ENCODE measurements at places on chromosomes 11 and 22.

- no peak for DNase-seq
Measured at GRCh38 chr11:77386178-77386577, 84.7 kb upstream of the GDPD4 start.

- DNase-seq: no peak
Measured at GRCh38 chr11:84993386-84993785, 633.8 kb downstream of the DLG2 start.

GRCh38 chr22:38315823-38316363 is 1.3 kb downstream of the CSNK1E start:
- DNase-seq: no peak

- no peak for DNase-seq
Measured at GRCh38 chr11:83252941-83253340, 33.2 kb downstream of the CCDC90B start.

- DNase-seq: no peak
Measured at GRCh38 chr11:114110952-114111947, 51.7 kb downstream of the ZBTB16 start.

DNA sequence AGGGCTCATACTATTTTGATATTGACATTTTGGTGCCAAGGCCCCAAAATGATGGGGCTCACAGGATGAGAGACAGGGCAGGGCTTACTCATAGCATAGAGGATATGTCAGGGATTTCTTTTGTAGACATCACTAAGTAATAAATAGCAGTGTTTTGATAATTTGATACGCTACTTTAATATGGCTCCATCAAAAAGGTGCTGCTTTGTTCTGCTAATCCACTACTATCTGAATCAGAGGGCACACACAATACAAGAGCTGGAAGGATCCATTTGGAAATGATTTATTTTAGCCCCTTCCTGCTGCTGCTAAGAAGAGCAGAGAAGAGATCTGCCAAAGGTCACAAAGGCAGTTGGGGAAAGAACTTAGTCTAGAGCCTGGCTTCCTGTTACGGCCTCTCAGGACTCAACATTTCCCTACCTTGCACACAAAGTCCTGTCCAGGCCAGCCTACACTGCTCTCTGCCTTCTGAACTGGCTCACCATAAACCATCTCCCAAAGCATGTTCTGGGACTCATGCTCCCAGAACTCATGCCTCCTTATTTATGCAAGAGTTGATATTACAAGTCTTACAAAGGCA is 261.3 kb upstream of the ARHGAP20 start:
- DNase-seq: no peak

GRCh38 chr11:873706-874105 is 31.1 kb downstream of the TSPAN4 start:
- DNase-seq: no peak

DNA sequence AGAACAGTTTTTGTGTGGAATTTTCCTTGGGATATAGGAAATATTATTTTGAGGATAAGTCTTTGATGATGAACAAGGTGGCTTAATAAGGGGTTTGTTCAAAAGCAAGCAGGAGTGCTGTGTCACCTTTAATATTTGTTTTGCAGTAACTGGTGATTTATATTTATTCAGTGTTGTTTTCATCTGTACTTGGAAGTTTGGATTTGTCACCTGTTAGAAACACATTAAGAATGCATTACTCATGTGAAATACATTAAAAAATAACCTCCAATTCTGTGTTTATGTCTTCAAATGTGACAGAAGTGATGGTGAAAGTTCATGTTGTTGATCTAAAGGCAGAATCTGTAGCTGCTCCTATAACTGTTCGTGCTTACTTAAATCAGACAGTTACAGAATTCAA is 70.5 kb downstream of the DKK3 start:
- DNase-seq: no peak

GRCh38 chr11:2355000-2355644 is 22.0 kb upstream of the CD81 start:
- DNase-seq: no peak

DNA sequence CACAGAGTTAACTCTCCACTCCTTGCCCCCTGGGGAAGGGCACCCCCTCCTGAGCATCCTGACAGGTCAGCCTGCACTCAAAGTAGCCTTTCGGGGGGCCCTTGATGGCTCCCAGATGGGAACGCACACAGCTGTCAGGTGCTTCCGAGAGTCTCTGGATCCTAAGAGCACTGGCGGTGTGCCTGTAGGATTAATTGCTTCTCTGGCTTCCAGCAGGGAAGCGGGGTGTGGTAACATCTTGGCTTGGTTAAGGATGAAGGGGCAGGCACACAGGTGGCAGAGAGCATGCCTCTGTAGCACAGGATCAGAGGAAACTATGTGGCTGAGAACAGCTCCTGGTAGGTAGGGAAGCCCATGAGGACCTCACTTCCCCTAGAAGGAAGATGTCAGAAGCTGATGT is 199.8 kb downstream of the MIAT start:
- DNase-seq: no peak

- no peak for DNase-seq
Measured at GRCh38 chr11:122645847-122646246, 9.7 kb upstream of the UBASH3B start.

Measured in GDM1 (cell line).